Germinal center (tissue), 1 donor: ENCODE measurements at places on chromosomes 7 and 10.

DNA sequence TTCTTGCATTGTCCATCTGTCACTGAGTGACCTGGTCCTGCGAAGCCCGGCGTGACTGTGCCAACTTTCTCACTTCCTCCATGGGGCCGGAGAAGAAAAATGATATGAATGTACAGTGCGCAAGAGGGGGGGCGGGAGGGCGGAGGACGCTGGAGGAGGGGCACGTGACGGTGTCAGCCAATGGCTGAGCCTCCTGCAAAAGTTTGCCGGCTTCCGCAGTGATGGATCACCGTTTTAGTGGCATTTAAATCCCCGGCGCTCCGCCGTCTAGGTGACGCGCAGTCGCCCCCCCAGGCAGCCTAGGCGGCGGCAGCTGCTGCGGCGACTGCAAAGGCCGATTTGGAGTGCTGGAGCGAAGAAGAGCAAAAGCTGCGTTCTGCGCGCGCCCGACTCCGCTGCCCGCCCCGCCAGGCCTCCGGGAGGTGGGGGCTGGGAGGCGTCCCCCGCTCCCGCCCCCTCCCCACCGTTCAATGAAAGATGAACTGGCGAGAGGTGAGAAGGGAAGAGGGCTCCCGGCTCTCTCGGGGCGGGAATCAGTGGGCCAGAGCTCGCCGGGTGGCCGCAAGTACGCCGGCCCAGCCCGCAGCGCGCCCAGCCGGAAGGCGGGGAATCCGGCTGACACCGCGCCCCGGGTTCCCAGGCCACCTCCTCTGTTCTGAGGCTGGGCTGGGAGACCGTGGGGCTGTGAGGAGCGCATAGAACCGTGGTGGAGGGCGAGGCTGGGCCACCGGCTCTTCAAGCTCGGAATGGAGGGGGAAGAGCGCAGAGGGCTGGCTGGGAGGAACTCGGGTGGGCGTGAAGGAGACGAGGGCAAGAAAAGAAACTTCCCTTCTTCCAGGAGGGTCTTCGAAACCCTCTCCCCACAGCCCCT lies at the start of gene HOXA1:
Gene HOXA1 (minus strand): TSS at position 104 of the 871 bp plus-strand sequence. CDS start 88 bp downstream, at position 16.
- peak; percentile 98 for DNase-seq

DNA sequence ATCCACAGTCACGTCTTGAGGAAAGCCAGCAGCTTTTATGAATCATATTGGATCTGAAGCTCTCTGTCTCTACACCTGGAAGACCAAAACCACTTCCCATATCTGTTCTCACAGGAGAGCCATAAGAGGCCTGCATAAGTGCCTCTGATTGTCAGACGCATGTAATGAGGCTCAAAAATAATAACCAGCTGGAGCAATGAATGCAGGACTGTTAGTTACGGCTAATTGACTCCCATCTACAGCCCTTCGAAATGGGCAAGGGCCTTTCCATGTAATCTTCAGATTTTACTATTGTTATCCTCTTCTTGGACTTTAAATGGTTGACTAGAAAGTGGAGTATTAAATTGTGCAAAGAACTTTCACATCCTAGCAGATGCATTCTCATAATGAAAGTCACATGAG lies 4.4 kb upstream of the SEMA3C start:
- DNase-seq: no peak

DNA sequence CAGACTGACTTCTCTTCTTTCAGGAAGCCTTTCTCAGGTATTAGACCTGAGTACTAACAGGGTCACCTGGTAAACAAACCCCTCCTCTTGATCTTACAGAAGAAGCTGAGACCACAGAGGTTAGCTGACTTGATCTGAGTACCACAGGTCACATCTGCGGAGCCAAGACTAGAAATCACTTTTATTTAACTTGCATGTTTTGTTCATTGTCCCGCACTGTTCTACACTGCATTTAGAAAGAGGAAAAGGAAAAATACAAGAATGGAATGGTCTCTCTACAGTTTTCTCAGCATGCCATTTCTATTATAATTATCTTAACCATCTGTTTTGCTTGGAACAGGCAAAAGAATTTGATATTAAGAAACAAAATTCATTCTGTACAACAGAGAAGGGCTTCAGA lies 245.6 kb upstream of the ETV1 start:
- DNase-seq: no peak

- DNase-seq: no peak
Measured at GRCh38 chr7:85275204-85275603, 88.3 kb upstream of the SEMA3D start.

GRCh38 chr10:117460846-117461765 lies 81.4 kb upstream of the EMX2 start:
- no peak for DNase-seq

GRCh38 chr7:86320341-86320740 lies 323.4 kb upstream of the GRM3 start:
- no peak for DNase-seq

DNA sequence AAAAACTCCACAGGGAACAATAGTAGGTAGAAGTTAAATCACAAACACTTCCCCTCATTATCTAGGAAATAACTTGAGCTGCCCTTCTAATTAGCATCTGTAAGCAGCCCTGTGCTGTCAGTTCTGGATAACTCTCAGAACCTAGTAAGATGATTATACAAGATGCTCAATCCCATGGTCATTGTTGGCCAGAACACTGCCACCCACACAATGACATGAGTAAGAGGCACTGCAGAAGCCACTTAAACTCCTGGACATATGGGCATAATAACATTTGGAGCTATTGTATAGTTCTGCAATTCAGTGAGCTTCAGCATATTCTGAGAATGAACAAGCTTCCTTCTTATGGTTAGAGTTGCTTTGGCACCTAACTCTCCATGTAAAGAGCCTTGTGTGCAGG lies 153.8 kb downstream of the PLPP4 start:
- DNase-seq: no peak

DNA sequence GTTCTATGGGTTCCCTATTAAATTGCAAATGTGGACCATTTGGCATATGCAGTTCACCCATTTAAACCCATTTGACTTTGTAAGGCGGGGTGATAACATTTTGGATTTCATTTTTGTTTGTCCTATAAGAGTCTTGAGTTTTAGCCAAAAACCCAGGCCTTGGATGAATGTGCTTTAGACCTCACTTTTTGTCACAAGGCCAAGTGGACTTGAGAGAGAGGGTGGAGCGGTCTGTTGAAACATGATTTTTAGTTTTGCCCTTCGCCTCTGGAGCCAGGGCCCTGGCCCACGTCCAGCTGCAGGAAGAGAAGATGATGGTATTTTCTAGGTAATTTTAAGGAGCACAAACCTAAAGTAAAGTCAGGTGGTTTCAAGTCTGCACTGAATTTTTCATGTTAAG lies 260.1 kb downstream of the SLC25A13 start:
- DNase-seq: no peak

GRCh38 chr7:95199779-95200558 lies 124.4 kb downstream of the PON1 start:
- DNase-seq: peak; percentile 2
